ENCODE measurements at places on chromosomes 4 and X. TPM values are rescaled to one million over a fixed set of nuclear protein-coding genes. Genes with fewer than 3 reads are reported as not detected.

DNA sequence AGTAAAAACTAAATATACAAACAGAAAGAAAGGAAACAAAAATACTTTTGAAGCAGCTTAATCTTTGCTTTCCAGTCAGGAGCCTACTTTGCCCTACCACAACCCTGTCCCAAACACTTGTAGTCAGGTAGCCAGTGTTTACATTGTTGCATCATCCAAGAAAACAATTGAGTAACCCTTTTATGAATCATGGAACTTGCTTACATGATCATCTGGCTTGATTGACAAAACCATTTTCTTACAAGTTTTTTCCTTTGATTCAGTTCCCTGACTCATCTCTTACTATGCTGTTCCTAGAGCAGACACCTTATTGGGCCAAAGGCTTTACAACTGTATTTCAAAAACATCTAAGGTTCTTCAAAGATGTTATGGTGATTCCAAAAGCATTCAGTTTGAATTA is 740.1 kb downstream of the KLHL13 start:
- no peaks in the 10 kb centered on the region for H3K4me1 ChIP-seq
- H3K27ac ChIP-seq = no peak overlapping the region
- H3K27me3 ChIP-seq = no peaks in the 10 kb centered on the region
- no peak overlapping the region for H3K4me3 ChIP-seq

- H3K27ac ChIP-seq = no peak overlapping the region
- no peak overlapping the region for H3K4me3 ChIP-seq
- H3K36me3 ChIP-seq = no peaks in the 10 kb centered on the region
- no peaks in the 10 kb centered on the region for H3K27me3 ChIP-seq
Observed at GRCh38 chrX:131477498-131477897, 66.4 kb upstream of the OR13H1 start.

The CHRDL1 gene
- not detected for total RNA-seq

The FMR1NB gene
- total RNA-seq = not detected

DNA sequence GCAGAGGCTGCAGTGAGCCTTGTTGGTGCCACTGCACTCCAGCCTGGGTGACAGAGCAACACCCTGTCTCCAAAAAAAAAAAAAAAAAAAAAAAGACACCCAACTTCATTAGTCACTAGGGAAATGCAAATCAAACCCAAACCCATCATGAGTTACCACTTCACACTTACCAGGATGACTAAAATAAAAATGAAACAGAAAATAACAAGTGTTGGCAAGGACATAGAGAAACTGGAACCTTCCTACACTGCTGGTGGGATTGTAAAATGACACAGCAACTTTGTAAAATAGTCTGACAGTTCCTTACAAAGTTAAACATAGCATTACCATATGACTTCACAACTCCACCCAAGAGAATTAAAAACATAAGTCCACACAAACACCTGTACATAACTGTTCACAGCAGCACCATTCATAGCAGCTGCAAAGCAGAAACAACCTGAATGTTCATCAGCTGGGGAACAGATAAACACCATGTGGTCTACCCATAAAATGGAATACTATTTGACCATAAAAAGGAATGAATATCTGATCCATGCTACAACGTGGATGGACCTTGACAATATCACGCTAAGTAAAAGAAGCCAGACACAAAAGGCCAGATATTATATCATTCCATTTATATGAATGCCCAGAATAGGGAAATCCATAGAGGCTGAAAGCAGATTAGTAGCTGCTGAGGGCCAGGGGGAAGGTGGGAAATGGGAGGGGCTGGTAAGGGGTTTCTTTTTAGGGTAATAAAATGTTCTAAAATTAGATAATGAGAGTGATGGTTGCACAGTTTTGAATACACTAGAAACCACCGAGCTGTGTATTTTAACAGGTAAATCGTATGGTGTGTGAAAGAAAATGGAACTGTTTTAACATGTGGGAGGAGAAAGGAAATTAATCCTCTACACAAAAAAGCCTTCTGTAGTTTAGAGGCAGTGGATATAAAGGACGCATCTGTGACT is 18.3 kb downstream of the CD99L2 start:
- H3K4me1 ChIP-seq = peaks cover 5% of the 10 kb centered on the region
- H3K4me3 ChIP-seq = no peak overlapping the region
- peak; percentile 76 for DNase-seq
- no peaks in the 10 kb centered on the region for H3K27me3 ChIP-seq

DNA sequence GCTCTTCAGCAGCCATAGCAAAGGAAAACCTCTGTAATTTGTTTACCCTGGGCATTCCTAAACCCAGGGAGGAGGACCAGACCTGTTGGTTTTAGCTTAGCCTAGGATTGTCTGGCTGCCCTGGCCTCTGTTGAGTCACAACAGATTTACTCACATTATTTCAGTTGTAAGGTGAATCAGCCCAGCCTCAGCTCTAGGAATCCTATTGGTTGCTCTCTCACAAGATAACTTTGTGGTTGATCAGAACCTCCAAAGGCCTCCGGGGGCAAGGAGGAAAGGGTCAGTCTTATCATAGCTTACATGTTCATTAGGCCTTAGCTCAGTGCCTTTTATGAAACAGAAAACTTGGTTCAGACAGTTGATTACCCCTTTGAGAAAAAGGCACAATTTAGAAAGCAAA is 41.0 kb downstream of the PDK3 start:
- H3K4me3 ChIP-seq = no peak overlapping the region
- no peak for DNase-seq
- peaks cover 18% of the 10 kb centered on the region for H3K36me3 ChIP-seq
- H3K27ac ChIP-seq = no peak overlapping the region

The QRFPR gene
- total RNA-seq = not detected

The TLR6 gene
- 2.2 TPM for total RNA-seq

The FAM47E gene
- total RNA-seq = 1.0 TPM

DNA sequence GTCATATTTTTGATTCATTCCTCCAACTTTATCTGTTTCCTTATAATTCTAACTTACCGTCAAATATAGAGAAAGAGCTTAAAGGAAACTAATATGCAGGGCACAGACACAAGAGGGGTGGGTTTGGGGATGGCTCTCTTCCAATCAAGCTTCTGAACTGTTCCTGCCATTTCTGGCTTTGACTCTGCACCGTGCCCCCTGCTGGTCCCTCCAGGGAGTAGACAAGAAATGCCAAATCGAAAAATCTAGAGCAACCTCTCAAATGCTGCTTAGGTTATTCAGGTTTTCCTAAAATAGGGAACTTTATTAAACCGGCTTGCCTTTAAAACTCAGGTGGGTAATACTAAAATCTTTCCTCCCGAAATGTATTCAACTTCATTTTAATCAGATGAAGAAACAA is 39.8 kb upstream of the VCX3A start:
- no peaks in the 10 kb centered on the region for H3K36me3 ChIP-seq
- no peak for DNase-seq
- no peak overlapping the region for H3K27ac ChIP-seq
- H3K27me3 ChIP-seq = no peaks in the 10 kb centered on the region
- H3K4me1 ChIP-seq = no peaks in the 10 kb centered on the region

DNA sequence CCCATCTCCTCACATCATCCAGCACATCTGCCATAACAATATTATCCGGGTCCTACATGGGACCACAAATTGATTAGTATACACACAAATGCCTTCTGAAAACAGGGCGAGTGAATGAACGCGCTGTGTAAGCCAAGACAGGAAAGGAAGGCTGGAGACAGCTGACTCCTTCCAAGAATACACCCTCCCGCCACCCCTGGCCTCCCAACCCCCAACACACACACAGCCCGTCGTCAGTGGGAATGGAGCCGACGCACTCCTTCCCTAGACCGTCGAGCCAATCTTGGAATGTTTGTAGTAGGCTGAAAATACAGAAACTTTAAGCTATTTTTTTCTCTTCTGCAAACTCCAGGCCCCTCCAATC is 319 bp upstream of the MAGEH1 start:
- peaks cover 7% of the 10 kb centered on the region for H3K4me1 ChIP-seq
- H3K4me3 ChIP-seq = peak overlapping the region; percentile 88
- peak overlapping the region; percentile 86 for H3K27ac ChIP-seq
- no peak for DNase-seq

DNA sequence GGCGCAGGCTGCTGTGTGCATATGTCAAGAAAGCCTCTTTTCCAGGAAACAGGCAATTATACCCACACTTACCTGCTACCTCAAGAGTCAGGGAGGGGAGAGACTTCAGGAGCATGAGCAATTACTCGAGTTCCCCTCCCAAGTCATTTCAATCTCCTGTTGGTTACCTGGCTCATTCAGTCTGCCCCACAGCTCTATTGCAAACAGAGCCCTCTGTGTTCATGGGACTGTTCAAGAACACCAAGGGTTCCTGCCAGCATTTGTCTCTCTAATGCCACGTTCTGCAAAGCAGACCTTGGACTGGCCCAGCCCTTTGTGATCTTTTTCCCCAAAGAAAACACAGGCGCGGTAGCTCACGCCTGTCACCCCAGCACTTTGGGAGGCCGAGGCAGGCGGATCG is 274.6 kb downstream of the DHRSX start:
- H3K4me1 ChIP-seq = no peaks in the 10 kb centered on the region
- no peaks in the 10 kb centered on the region for H3K27me3 ChIP-seq

- no peak for DNase-seq
- no peak overlapping the region for H3K27ac ChIP-seq
- no peaks in the 10 kb centered on the region for H3K36me3 ChIP-seq
- H3K4me3 ChIP-seq = no peak overlapping the region
- H3K27me3 ChIP-seq = no peaks in the 10 kb centered on the region
Observed at GRCh38 chr4:94852616-94853015, 94.9 kb downstream of the BMPR1B start.

All from CD4-positive, CD25-positive, alpha-beta regulatory T cell (primary cell).